Astrocyte (in vitro differentiated cells and primary cell): ENCODE measurements at places on chromosomes 13 and 19.

- DNase-seq, result no peak
These were observed 56.4 kb downstream of the CYSLTR2 start for GRCh38 chr13:48710160-48710559.

GRCh38 chr13:106612688-106613087 lies 44.8 kb upstream of the ARGLU1 start:
- no peak for DNase-seq

- no peak for DNase-seq
These were observed at the start of gene HPN for GRCh38 chr19:35041548-35042055. Gene HPN, plus strand, starts transcription at chr19:35041721. Its CDS starts 786 bp downstream, at chr19:35042507.

DNA sequence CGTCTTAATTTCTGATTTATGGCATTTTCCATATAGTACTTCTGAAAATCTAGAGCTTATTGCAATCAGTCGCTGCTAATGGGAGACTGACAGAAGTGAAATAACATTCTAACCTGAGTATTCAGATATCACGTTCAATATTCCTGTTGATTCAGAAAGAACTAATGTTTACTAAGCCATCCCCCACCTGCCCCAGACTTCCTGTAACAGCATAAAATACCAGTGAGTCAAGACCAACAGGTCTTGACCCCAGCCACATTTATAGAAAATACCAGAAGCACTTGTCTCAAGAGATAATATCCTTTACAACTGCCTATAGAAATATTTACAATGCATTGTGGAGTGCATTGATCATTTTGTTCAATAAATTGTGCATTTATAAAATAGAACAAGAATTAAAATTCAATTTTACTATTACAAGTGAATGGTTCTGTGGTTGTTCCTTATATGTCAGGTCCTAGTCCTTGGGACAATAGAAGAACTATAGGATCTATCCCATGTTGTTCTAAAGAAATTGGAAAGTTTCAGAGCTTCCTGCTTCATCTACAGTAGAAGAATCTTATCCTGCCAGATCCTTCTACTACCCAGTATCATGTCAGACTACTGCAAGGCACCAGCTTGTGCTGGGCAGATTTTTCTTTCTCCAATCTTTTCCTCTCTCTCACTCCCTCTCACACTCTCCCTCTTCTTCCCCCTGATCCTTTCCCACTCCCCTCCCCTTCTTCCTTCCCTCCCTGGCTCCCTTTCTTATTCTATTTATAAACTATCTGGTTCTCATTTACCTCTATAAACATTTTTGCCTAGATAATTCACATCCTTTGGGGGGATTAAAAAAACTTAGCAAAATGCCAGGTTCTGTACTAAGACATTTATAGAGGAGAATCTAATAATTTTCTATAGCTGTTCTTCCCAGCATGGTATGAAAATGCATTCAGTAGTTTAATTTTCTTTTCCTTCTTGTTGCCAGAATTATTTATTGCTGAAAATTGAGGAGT lies 629.9 kb downstream of the DIAPH3 start:
- peak; percentile 58 for DNase-seq

- DNase-seq, result no peak
These were observed 10.1 kb downstream of the AP2S1 start for GRCh38 chr19:46840498-46840942.
